ENCODE measurements at places on chromosomes 7 and 10.

DNA sequence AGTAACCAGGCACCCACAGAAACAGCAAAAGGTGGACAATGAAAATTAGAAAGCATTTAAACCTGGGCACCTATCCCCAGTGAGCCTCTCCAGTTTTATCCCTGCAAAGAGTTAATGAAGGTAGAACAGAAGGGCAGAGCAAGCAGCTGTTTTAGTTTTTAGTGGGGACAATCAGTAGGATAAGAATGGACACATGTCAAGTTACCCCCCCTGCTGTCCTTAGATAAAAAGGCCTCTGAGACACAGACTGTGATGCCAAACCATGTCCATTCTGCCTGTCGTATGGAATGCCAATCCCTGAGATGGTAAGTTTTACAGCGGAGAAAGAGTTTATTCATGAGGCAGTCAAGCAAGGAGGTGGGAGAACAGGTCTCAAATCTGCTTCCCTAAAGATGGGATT, 162.6 kb upstream of the AGR3 start:
- DNase-seq = no peak

- no peak for DNase-seq
These were observed 223.2 kb downstream of the FANK1 start for GRCh38 chr10:126119599-126119998.

DNA sequence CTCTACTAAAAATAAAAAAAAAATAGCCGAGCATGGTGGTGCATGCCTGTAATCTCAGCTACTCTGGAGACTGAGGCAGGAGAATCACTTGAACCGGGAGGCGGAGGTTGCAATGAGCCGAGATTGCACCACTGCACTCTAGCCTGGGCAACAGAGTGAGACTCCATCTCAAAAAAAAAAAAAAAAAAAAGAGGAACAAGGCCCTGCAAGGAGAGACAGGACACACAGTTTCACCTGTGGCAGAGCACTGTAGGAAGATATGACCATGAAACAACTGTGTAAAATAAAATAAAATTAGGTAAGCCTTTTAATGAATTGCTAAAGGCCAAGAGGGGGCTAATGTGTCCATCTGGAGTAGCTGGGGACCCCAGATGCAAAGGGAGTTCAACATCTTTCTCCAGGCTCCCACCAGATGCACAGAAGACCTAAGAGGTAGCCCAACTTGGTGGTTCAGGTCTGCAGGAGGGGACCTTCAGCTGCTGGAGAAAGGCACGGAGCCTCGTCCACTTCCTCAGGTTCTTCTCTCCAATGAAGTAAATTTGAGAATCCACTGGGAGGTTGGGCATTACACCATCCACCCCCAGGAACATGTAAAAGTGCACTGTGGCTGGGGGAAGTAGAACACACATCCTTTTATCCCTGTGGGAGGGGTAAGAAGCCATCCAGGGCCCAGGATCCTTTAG, 12.7 kb downstream of the PPIF start:
- no peak for DNase-seq

- DNase-seq = peak; percentile 82
These were observed 70.2 kb downstream of the NOC3L start for GRCh38 chr10:94292434-94293090.

DNA sequence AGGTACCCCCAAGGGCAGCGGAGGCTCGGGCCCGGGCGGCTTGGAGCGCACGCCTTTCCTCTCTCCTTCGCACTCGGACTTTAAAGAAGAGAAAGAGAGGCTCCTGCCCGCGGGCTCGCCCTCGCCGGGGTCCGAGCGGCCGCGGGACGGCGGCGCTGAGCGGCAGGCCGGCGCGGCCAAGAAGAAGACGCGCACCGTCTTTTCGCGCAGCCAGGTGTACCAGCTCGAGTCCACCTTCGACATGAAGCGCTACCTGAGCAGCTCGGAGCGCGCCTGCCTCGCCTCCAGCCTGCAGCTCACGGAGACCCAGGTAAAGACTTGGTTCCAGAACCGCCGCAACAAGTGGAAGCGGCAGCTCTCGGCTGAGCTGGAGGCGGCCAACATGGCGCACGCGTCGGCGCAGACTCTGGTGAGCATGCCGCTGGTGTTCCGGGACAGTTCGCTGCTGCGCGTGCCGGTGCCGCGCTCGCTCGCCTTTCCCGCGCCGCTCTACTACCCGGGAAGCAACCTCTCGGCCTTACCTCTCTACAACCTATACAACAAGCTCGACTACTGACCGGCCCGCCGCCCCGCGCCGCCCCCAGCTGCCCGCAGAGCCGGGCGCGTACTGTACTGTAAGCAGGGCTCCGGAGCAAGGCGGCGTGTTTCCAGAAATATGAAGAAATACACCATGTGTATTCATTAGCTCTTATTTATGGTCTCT, 1.8 kb downstream of the HMX2 start:
- DNase-seq = no peak

GRCh38 chr7:37061849-37062559, 337.7 kb upstream of the AOAH start:
- DNase-seq = no peak

GRCh38 chr10:70546584-70546983, 56.0 kb downstream of the PRF1 start:
- no peak for DNase-seq

- DNase-seq = peak; percentile 30
These were observed 62.3 kb upstream of the LBX1 start for GRCh38 chr10:101291331-101292193.

DNA sequence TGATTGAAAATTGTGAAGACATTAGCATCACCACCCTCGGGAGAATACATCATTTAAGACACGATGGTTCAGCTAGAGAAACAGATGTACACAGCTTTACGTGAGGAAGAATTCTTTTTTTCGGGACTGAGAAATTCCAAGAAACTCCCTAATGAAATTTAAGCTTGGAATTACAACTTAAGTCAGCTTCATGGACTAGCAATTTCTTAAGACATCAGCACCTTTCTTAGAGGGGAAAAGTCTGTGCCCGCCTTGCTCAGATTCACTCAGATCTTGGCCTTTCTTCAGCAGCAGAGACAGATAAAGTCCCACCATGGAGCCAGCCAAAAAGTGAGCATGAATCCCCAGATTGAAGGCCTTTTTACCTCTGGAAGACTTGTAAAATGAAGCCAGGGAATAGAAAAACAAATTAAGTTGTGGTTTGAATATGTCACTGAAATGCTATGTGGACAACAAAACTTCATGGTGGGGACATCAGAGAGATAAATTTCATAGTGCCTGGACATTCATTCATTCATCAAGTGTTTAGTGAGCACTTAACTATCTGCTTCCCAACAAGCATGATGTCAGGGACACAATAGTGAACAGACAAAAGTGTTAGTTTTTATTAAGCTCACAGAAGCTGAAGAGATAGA, 32.1 kb downstream of the PRKG1 start:
- peak; percentile 28 for DNase-seq

DNA sequence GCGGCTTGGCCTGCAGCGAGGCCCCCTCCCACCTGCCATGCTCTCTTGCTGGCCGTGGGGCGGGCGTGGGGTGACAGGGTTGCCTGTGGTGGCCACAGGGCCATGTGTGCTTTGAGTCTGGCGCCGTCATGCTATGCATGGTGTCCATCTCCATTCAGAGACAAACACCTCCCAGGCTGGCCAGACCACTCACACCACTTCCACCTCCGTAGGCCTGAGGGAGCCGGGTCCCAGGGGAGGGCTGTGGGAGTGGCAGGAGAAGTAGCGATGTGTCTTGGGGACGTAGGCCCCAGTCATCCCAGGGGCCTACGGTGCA, 65.5 kb downstream of the DNAJB6 start:
- no peak for DNase-seq

- DNase-seq = no peak
These were observed 151.7 kb downstream of the EBF3 start for GRCh38 chr10:129812398-129812797.

- no peak for DNase-seq
These were observed 7.6 kb downstream of the PSMA2 start for GRCh38 chr7:42924223-42924838.

DNA sequence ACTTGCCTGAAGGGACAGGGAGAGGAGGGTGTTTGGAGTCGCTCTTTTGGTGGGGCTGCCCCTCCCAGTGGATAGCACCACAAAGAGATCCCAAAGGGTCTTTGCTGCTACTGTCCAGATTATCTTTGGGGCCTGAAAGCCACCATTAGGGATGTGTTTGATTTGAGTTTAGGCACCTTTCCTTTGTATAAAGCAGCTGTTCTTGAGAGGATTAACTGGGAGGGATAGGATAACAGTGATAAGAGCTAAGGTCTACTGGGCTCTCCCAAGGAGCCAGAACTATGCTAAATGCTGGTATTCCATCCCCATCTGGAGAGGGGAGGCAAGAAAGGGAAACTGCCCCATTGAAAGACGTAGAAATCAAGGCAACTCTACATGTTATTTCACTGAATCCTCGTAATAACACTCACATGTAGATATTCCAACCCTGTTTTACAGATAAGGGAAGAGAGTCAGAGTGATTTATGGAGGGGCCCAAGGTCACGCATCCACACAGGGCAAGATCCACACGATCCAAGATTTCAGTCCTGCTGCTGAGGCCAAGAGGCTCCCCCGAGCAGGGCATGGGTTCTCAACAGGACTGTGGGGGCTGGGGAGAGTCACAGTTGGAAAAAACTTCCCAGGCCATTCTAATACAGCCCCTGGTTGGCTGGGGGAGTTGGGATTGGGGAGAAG, 11.1 kb upstream of the TCF7L2 start:
- no peak for DNase-seq

- DNase-seq = peak; percentile 82
These were observed 39.0 kb downstream of the TET1 start for GRCh38 chr10:68598978-68599770.

DNA sequence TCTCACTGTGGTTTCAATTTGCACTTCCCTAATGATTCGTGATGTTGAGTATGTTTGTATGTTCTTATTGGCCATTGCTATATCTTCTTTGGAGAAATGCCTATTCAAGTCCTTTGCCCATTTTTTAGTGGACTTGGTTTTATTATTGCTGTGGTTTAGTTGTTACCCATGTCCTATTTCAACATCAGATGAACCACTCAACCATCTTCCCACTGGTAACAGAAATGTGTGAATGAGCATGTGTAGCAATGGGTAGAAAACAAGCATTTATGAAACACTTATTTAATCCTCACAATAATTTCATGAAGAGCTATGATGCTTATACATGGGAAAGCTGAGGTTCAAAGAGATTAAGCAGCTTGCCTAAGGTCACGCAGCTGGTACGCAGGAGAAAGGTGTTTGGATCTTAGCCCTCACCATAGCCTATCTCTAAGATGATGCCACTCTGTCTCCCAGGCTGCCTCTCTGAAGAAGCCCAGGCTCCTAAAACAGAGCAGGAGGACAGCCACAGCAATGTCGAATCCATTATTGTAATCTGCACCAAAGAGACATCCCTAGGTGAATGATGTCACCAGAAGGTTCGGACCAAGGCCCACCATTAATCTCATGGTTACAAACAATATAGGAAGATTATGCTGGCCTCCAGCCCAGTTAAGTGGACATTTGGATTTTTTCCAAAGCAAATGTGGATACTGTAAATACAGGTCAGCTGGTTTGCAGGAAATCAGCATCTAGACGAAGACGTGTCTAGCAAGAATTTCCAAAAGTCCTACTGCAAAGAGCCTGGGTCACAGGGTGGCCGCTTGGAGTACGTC, 447.6 kb upstream of the ZMIZ1 start:
- DNase-seq = no peak

DNA sequence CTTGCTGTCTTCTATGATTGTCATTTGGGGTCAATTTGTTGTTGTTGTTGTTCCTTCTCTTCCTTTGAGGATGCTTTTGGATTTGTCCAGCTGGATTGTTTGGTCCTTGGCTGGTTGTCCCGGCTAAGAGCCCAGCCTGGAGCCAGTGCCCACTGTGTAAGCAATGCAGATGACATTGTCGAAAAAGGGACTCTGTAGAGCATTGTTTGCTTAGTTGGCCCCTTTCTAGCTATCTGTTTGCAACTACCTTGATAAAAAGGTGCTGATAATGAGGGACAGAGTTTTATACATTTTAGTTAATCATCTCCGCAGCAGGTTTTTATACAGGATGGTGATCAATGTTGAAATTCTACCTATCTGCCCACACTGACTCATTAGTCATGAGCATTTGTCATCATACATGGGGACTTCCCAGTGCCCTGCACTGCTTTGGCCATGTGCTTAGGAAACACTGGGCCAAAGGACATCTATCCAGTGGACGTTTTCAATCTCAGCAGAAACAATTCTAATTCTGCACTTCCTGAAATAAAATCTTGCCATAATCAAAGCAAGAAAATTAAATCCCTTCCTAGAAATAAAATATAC, 311.9 kb downstream of the GRM8 start:
- no peak for DNase-seq

DNA sequence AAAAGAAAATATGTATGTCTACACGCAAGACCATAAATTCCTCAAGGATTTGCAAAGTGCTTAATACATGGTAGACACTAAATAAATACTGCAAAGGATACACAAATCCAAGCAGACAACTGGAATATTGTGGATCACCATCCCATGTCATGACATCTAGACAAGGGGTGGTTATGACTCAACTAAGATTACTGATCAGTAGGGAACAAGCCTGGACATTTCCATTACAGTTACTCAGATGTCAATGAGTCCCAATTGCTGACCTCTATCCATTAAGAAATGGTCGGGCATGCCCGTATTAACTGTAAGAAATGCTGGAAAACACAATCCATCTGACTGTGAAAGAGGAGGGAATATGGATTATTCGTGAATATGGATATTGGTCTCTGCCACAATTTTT, 27.6 kb upstream of the RUFY2 start:
- no peak for DNase-seq

DNA sequence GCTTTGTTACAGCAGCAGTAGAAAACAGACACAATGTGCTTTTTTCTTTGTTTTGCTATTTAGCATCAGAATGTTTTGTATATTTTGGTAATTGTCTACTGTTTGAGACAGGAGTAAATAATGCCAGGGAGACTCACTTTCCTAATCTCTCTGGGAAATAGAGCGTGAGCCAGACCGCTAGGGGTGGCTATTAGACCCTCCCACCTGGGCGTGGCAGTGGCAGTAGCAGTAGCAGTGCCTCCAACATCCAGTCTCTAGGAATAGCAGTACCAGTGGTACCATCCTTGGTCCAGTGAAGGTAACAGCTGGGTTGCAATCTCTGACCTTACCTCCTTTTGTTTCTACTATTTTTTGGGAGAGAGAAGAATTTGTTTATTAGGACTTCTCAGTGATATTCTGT, 165.7 kb upstream of the MAGI2 start:
- no peak for DNase-seq

GRCh38 chr10:77291596-77292505, 345.8 kb downstream of the KCNMA1 start:
- DNase-seq = peak; percentile 72

- DNase-seq = peak; percentile 78
These were observed 65.5 kb downstream of the ATAD1 start for GRCh38 chr10:87752566-87752965.

Data from fibroblast of skin of right quadriceps (primary cell).